Karpas-422 (cell line): ENCODE measurements at places on chromosomes 11 and 22.

DNA sequence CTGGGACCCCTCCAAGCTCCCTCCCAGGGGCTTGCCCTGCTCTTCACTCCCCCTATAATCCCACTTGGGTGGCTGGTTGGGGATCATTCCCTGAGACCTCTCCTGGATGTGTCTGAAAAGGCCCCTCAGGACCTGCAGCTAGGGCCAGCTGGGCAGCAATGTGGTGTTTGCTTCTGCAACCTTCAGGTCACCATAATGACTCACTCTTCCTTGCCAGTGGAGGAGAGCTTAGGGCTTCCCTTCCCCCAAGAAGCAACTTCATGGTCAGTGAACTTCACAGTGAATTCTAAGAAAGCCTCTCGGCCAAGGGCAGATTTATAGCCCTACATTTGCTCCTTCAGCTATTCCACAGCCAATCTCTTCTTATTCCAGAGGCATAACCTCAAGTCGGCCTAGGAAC, 45.1 kb upstream of the TSPAN18 start:
- no peak for DNase-seq

- no peak for DNase-seq
Observed at GRCh38 chr11:62260261-62260953, 9.6 kb upstream of the SCGB2A2 start.

DNA sequence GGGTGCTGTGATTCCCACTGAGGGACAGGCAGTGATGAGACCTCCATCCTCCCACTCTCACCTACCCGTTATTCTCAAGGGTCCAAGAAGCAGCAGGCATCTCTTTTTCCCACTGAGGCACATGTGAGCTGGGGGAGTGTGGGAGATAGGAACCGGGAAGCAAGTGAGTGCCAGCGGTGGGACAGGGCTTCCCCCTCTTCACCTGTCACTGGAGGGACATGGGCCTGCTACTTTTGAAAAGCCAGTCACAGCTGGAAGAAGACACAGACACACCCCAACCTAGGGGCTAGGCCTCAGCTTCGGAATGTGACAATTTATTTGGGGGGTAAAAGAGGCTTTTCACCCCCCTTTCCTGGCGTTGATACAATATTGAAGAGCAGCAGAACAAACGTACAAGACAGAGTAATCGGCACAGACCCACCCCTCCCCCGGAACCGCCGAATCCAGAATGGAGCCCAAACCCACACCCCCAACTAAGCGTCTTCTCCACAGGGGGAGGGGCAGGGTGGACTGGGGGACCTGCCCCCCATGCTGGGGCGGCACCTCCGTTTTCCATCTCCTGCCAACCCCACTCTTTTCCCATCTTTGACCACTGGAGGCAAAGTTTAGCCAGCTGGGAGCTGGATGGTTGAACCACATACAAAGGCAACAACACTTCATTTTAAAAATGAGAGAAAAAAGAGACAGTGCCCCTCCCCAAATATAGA, 10.7 kb downstream of the CBX6 start:
- DNase-seq = peak; percentile 65

- no peak for DNase-seq
Observed at GRCh38 chr11:2662024-2662312, 37.8 kb downstream of the KCNQ1OT1 start.

- no peak for DNase-seq
Observed at GRCh38 chr22:35959121-35959800, 69.4 kb downstream of the RBFOX2 start.

DNA sequence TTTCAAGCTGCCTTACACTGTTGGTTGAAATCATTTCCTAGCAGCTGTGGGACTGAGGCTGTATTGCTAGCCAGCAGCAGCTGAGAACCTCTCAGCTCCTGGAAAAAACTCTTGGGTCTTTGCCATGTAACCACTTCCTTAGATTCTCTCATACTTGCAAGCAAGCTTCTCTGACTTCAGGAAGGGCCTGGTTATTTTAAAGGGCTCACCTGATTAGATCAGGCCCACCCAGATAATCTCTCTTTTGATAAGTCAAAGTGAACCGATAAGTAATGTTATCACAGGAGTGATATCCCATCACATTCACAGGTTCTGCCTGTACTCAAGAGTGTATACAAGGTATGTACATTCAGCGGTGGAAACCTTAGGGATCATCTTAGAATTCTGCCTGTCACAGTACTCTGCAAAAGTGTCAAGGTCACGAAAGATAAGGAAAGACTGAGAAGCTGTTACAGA, 7.4 kb upstream of the CLPB start:
- no peak for DNase-seq

DNA sequence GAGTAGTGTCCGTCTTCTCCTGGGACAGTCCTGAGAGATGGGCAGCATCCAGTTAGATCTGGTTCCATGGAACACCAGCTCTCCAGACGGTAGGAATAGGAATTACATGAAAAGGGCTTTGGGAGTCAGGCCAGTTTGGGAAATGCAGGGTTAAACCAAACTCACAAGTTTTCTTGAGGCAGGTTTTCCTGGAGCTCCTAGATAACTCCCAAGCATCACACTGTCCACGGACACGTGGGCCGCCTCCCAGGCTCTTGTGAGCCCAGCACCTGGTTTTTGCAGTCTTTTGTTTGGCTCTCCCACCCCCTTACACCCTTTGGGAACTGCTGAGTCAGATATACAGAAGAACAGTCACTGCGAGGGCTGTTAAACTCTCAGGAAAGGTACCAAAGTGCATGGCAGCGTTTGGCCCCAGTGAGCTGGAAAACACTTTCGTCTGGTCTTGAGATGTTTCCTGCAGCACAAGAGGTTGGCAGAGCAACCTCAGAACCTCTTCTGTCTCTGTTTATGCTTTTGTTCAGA, 90.0 kb downstream of the BCR start:
- peak; percentile 66 for DNase-seq

GRCh38 chr11:118522571-118523072, 4.7 kb upstream of the TTC36 start:
- no peak for DNase-seq

DNA sequence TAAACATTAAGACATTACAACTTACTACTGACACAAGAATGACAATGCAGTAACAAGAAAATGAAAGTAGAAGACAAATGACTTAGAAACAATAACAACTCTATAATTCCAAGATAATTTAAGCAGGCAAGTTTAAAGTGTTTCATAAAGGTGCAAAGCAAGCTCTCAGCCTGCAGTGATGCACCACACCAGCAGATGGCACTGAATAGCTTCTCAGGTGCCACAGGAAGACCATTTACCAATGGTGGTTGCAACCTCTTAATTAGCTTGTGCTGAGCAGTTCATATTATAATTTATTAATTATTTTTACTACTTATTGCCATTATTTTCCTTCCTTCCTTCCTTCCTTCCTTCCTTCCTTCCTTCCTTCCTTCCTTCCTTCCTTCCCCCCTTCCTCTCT, 60.6 kb downstream of the NXPE2 start:
- DNase-seq = peak; percentile 73

DNA sequence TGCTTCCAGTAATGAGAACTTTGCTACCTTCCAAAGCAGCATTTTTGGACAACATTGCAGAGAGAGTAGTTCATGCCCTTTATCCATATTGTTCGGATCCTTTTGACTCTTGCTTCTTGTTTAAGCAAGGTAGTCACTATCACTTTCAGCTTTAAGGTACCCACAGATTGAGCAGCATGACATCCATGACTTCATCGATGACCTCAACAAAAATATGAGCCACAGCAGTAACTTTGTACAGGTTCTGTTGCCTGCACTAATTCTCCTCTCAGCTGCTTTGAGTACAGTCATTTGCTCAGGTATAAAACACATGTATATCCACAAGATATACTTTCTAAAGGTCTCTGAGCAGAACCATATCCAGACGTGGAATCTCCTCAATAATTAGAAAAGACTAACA, 546.3 kb downstream of the SOX6 start:
- no peak for DNase-seq
